Activated CD8-positive, alpha-beta memory T cell treated with anti-CD3 and anti-CD28 coated beads for 1 hour (primary cell): ENCODE measurements at places on chromosomes 12 and 14.
A peak's percentile ranks its signal among the peaks of the same experiment; 100 is the strongest.

DNA sequence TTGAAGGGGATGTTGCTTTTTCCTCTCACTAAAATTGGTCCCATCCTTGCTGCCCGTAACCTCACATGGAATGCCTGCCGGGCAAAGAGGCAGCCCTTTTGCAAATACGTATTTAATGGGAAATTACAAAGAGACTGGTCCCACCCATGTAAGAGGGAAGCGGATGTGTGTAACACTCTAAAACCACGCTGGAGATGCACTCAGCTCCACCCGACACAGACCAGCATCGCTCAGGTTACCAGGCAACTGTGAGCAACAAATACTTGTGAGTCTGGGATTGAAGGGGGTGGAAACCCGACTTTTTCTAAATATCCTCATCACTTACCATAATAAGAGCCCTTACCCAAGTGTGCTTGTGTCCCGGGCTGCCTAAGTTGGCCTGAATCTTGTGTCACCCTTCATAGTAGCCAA lies 47.7 kb downstream of the ELK3 start:
- DNase-seq = peak; percentile 50

GRCh38 chr12:14896521-14897169 lies 11.0 kb upstream of the MGP start:
- DNase-seq = no peak

DNA sequence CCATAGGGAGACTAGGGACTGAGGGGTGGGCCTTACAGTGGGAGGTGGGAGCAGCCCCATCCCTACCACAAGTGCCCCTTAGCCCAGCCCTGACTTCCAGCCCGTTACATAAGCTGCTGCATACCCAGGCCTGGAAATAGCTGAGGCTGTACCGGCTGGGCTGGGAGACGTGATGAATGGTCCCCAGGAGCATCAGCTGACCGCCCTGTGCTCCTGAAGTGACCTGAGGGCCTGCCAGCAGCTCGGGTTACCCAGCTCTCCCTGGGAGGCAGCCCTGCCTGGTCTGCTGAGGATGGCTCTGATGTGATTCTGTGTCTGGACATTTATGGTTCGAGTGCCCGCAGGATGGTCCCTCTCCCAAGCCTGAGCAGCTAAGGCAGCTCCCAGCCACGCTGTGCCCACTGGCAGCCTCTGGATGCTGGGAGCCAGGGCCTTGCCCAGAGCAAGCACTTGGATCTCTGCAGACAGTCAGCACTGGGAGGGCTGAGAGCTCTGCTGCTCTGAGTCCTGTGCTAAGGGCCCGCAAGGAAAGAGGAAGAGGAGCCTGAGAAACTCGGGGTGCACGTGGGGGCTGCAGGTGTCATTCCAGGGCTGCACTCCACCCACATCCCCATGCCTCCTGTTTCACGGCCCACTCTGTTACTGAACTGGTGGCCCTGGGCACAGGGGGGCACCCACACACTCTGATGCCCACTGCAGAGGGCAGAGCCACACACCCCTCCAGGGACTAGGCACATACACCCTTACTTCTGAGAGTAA lies 20.5 kb downstream of the TAMALIN start:
- no peak for DNase-seq

DNA sequence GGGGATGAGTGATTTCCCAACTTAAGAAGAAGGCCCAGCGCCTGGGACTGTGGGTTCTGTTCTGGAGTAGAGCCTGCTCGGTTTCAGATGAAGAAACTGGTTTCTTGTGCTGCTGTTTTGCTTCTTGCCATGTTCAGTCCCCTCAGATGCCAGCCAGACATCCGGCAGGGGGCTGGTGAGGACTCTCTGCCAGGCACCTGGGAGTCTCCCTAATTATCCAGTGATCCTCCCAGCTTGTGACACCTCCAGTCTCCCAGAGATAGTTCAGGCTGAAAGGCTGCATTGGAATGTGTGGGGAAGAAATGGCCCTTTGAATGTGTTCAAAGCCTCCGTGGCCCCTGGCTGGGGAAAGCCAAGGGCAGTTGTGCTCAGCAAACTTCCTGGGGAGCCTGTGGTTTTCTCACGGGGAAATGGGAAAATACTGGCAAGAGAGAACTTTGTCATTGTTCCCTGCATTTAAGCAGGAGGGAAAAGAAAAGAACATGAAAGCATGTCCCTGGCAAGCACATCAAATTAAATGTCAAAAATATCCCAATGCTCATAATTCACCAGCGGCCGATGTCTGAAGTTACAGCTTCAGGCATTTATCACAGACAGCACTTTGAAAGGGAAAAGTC lies 8.5 kb upstream of the SERPINA12 start:
- no peak for DNase-seq

GRCh38 chr12:18629916-18630315 lies 107.9 kb downstream of the PLCZ1 start:
- no peak for DNase-seq

DNA sequence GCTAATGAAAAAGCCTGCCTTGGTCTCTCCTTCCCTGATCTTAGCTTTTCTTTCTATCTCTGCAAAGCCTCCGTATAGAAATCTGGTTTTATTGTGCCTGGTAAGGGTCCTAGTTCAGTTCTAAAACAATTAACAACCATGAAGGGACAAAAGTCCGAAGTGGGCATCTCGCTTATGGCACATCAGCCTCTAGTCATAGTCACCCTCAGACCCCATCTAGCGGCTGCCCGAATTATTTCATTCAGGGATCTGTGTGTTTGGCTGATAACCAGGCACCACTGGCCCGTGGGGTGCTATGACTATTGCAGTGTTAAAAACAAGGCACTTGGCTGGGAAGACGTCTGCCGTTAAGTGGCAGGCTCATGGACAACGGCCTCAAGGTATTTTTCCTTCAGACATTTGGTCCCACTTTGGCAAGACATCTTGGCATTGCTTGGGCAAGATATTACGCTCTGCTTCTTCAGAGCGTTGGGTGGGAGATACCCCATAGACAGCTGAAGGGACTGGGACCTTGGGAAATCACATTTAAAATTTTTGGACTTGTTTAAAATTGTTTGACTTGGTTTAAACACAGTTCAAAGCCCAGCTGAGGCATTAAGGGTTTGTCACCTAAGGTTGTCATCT lies 87.1 kb downstream of the SINHCAF start:
- DNase-seq = no peak

GRCh38 chr14:74685056-74685455 lies 27.8 kb downstream of the AREL1 start:
- DNase-seq = no peak

GRCh38 chr14:102362084-102362483 lies 606 bp downstream of the CINP start:
- DNase-seq = no peak

DNA sequence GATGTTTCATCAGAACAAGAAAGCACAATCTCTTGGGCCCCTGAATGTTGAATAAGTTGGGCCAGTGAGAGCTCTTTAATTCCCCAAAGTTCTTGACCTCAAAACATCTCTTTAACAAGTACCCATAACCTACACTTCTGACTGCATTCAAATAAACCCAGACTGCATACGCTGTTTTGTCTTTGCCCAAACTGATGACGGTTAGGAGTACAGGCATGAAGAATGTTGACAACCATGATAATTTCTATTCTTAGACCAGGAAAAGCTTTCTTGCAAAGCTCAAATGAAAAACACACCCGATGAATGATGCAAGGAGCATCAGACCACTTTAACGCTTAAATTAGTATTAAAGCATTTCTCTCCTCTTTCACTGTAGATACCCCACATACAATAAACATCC lies 11.7 kb upstream of the RAB3IP start:
- DNase-seq = no peak

DNA sequence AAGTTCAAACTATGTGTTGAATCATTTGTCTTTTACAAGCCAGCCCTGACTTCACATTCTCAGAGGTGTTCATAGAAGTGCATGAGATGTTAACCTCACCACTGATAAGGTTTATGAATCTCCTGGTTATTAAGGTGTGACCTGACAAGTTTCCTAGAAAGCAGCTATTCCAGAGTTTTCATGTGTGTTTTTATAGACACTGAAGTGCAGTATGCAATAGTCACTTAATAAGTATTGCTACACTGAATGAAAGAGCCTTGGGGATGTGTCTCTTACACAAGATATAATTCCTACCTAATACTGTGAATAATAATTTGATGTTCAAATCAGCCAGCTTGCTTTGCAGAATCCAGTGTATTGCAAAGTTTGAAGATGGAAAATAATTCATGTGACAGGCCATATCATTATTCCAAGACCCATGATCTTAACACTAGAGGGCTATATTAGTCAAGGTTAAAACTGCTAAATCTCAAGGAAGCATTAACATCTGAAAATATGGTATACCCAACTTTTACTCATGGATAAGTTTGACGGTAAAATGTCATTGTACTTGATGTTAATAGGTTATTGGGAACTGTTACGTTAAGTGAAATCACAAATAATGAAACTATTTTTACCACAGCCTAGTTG lies 13.0 kb downstream of the SLC25A3 start:
- no peak for DNase-seq

- DNase-seq = no peak
Measured at GRCh38 chr14:58919217-58919616, 269.2 kb upstream of the DAAM1 start.

GRCh38 chr12:16048511-16048910 lies 137.4 kb downstream of the DERA start:
- DNase-seq = no peak

DNA sequence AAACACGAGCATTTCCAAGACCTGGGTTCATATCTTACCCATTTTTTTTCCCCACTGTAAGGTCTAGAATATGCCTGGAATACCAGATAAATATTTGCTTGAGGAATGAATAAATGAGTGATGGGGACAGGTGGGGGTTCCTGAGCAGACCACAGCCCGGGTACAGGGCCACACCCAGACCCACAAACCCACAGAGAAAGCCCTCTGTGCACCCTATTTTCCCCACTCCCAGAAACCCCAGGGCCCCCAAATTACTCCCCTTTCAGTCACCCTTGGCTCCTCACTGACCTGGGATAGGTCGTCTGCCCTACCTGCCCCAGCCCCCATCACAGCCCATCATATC lies 66.5 kb upstream of the DDX11 start:
- DNase-seq = no peak

- no peak for DNase-seq
Measured at GRCh38 chr12:86230516-86231146, 25.6 kb downstream of the MGAT4C start.

DNA sequence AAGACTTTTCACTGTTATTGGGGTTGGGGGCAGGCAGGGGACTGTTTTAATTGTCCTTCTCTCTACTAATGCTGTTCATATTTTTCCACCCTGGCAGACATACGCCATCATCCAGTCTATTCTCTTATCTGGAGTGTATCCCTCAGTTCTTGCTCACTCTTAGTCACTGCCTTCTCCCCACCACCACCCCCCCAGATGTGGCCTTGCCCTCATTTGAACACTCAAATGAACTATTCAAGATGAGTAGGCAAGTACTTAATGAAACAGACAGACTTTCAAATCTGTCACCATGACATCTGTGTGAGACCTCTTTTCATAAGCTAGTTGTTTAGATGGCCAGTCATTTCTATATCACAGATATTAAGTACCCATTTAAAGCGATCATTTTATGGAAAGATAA lies 10.1 kb downstream of the NUDT4 start:
- no peak for DNase-seq

DNA sequence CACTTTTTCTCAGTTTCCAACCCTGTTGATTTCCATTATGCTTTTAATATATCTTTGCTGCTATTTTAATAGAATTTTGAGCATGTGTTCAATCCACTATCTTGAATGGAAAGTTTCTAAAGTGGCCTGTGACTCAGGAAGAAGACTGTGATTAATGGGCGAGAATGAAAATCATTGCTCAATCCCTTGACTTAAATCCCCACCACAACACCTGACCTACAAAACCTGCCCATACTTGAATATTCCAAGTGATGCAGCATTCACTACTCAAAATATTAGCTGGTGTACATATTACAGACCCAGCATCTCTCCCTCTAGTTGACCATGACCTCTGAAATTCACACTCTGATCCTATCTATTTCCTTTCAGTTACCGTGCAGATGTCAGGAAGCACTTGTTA lies 1.3 kb upstream of the OAS3 start:
- DNase-seq = no peak

DNA sequence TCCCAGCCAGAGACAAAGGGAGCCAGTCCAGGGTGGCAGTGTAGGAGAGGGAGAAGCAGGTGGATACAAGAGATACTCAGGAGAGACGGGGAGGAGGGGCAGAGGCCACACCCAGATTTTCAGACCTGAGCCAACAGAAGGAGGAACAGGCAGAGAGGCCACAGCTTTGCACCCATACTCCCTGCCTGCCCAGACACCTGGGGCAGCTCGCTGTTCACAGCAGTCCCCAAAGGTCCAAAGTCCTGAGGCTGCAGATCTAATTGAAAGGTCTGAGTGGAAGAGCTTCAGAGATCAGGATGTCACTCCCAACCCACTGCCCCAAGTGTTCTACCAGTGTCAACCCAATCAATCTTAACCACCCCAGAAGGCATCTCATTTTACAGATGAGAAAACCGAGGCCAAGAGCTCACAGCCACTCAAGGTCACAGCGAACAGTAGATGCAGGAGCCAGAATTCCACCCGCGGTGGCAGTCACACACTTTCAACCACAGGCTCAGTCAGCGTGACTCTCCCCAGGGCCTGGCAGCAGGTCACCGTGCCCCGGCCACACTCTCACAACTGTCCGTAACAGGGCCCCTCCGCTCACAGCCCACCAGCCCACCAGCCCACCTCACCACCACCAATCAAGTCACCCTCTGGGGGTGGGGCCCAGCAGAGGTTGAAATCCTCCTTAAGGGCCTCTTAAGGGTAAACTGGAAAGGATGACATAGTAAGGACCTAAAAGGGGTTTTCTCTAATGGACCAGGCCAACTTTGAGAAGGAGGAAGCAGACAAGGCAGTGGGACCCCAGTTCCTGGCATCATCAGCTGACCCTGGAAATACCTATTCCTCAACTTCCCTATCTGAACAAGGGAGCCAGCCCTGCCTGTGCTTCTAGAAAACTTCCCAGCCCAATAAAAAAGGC lies 33.3 kb downstream of the ACTN1 start:
- no peak for DNase-seq

- DNase-seq = no peak
Measured at GRCh38 chr14:104342435-104343293, 204.3 kb downstream of the KIF26A start.

DNA sequence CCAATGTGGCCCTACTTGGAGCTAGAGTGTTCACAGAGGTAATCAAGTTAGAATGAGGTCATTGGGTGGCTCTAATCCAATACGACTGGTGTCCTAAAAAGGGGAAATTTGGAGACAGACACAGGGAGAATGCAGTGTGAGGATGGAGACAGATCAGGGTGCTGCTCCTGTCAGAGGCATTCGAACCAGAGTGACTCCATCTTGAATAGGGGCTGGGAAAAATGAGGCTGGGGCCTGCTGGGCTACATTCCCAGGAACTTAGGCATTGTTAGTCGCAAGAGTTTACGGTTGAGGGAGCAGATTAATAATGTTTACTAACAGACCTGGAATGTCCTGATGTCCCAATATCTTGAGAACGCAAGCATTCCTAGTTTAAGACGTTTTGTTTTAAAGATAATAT lies 20.2 kb downstream of the TNFAIP2 start:
- DNase-seq = no peak

- DNase-seq = no peak
Measured at GRCh38 chr14:103247169-103247606, 86.8 kb upstream of the EIF5 start.

DNA sequence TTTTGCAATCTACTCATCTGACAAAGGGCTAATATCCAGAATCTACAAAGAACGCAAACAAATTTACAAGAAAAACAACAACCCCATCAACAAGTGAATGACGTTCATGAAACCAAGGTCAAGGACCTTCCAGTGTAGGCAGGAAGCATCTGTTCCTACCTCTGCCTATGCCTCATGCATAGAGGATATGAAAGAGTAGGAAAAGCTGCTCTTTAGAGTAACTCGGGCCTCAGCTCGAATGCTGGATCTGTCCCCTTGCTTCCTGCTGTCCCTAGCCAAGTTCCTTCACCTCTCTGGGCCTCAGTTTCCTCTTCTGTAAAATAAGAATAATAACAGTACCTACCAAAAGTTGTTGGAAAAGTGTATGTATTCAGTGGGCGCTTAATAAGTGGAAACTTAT lies 65.0 kb downstream of the FOXN4 start:
- DNase-seq = no peak
